ENCODE measurements at places on chromosomes 5 and 9. TPM values are rescaled to one million over a fixed set of nuclear protein-coding genes. Genes with fewer than 3 reads are reported as not detected.

DNA sequence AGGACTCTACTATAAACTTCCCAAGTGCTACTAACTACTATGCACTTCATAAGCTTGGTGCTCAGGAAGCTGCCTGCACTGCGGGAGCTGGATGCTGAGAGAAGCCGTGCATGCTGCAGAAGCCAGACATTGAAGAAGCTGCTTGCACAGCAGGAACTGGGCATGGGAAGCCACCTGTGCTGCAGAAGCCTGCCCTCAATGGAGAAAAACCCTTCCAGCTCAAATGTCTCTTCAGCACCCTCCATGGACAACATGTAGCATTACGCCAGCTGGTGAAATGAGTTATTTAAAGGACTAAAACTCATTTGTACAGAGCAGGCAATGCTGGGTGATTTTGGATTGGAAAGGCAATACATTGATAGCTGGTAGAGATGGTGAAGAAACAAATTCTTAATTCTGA, 247.2 kb downstream of the KIF4B start:
- no peak for DNase-seq

- DNase-seq = no peak
These were observed 17.9 kb downstream of the STARD4 start for GRCh38 chr5:111494355-111494999.

PDE6A gene
- total RNA-seq = not detected

GRCh38 chr9:109935406-109936087, 155.5 kb downstream of the PALM2AKAP2 start:
- DNase-seq = no peak

DNA sequence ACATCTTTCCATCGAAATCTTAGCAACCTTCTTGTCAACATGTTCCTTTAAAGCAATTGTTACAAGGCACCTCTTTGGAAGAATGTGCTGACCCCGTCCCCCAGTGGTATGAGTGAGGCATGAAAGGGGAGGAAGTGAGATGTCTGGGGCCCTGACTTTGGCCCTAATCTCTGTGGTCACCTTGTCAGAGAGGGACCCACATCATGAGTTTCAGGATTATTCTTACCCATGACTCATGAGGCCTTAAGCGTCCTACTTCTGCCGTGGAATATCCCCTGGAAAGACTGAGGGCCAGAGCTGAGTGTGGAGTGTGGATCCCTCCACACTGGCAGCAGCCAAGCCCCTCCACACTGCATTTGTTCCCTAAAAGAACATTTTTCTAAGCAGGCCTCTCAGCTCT, 81.2 kb downstream of the FSTL4 start:
- DNase-seq = no peak

SPINK5 gene
- not detected for total RNA-seq

GRCh38 chr5:168691891-168692290, 112.7 kb upstream of the PANK3 start:
- no peak for DNase-seq

SAXO1 gene
- not detected for total RNA-seq

DNA sequence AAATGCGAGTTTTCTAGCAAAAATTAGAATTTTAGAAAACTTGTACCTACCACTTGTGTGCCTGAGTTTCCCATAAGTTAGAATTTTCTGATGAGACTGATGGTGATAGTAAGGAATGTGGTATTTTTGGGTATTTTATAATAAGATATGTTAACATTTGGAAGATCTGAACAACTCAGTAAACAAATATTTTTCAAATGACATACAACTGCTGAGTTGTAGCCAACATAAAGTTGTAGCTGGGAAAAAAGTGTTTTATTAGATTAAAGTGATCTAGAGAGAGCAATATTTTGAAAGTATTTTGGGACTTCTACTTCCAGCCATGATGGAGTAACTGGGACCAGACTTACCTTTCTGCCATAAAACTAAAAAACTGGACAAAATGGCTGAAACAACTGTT, 37.9 kb downstream of the GEMIN5 start:
- DNase-seq = no peak

HTR1A gene
- not detected for total RNA-seq

- no peak for DNase-seq
These were observed 77.5 kb upstream of the IFNE start for GRCh38 chr9:21559402-21560280.

GRCh38 chr5:581941-582340, 30.2 kb upstream of the CEP72 start:
- DNase-seq = no peak

- no peak for DNase-seq
These were observed 1022.3 kb downstream of the EFNA5 start for GRCh38 chr5:106648401-106648800.

DNA sequence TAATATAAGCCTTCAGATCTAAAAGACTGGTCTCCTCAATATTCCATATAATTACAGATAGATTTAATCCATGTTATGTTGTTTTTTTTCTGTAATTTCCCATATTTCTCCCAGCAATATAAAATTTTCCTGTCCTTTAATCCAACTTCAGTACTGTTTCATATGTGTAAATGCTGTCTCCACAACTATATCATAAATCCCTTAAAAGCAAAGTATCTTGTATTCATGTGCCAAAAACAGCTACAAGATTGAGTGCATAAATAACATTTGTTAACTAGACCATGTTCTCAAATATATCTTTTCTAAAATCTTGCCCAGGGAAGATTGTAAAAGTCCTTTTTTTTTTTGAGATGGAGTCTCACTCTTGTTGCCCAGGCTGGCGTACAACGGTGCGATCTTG, 35.0 kb upstream of the PDCL start:
- no peak for DNase-seq

DNA sequence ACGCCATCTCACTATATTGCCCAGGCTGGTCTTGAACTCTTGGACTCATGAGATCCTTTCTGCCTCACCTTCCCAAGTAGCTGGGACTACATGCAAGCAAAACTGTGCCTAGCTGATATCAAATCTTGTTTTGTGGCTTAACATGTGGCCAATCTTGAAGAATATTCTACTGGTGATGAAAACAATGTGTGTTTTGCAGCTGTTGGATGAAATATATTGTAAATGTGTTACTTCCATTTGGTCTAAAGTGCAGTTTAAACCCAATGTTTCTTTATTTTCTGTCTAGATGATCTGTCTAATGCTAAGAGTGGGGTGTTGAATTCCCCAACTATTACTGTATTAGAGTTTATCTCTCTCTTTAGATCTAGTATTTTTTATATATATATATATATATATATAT, 73.1 kb downstream of the RNF130 start:
- no peak for DNase-seq

PCDHA9 gene
- total RNA-seq = 0.79 TPM

DNA sequence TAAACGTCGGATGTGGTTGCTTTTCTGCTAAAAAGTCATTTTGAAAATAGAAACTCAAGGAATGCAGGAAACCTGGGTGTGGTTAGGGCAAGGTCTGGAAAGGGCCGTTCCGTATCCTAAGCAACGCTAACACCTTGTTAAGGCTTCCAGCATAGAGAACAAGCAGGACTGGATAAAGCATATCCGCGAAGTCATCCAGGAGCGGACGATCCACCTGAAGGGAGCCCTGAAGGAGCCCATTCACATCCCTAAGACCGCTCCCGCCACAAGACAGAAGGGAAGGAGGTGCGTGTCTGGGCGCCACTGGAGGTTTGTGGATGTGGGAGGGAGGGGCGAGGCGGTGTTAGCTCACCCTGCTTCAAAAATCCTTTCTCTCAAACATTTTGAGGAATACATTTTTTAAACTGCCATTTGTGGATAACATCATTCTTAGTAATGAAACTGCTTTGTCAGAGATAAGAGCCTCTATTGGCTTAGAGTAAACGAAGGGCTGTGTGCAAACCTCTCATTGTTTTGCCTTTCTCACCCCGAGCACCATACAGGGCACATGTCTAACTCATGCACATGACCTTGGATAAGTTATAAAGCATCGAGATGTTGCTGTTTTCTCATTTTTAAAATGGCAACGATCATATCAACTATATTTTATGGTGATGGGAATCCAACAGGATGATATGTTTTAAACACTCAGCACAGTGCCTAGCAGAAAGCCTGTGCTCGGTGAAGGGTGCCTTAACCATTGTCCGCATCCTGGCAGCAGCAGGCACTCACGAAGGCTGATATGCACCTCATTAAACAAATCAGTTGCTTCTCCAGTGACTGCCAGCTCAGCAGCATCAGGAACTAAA, 175.7 kb upstream of the OTULINL start:
- DNase-seq = no peak

CTSL gene
- total RNA-seq = 293 TPM

DNA sequence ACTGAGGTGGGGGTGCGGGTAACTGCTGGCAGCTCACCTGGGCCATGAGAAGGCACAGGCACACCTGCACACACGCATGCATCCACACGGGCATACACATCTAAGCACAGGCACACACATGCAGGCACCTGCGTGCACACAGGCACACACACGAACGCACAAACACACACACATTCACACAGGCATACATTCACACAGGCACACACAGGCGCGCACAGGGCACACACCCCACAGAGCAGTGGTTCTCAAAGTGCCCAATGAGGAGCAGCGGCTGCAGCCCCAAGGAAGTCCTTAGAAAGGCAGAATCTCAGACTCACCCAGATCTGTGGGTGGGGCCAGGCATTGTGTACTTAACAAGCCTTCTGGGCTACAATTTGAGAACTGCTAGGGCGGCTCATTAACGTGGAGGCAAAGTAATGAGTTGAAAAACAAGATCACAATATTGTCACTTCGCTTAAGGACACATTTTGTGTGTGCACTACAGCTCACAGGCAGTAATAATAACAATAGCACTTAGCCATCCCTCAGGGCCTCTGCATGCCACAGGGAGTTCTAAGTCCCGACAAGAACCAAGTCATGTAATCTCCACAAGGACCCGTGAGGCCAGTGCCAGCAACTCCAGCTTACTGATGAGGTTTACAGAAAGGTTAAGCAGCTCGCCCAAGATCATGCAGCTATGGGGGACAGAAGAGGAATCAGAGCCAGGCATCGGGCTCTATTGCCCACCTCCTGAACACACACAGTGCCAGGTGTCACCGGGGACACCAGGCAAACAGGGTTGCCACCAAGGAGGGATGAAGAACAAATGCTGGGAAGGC, 91.6 kb downstream of the ROR2 start:
- DNase-seq = no peak

DNA sequence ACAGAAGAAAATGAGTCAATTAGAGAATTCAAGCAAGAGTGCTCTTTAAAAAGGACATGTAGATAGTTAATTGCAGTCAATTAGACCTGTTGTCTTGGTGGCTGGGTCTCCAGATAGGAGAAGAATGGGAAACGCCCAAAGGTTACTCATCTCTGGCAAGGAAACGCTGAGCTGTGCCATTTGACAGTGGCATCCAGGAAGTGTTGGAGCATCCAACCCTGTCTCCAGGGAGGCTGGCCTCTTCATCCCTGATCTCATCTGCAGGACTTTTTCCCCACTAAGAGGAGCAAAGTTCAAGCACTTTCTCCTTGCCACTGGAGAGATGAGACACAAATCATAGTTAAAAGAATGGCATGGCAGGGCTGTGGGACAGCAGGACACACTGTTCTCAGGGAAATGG, 111.7 kb upstream of the MSX2 start:
- no peak for DNase-seq

NR2F1 gene
- total RNA-seq = 117 TPM

- DNase-seq = no peak
These were observed 412 bp downstream of the PHF24 start for GRCh38 chr9:34958411-34958982.

C9orf50 gene
- not detected for total RNA-seq

WDR5 gene
- total RNA-seq = 18.0 TPM

PCDHGA7 gene
- total RNA-seq = 3.5 TPM

FIBCD1 gene
- not detected for total RNA-seq

GRCh38 chr5:71982717-71983395, 124.4 kb upstream of the MAP1B start:
- no peak for DNase-seq

- DNase-seq = no peak
These were observed 984 bp upstream of the DOK3 start for GRCh38 chr5:177510567-177511053.
